Nephron progenitor cell (in vitro differentiated cells): ENCODE measurements at places on chromosomes 2 and 18.
A peak's percentile ranks its signal among the peaks of the same experiment; 100 is the strongest.

GRCh38 chr2:217650716-217651360 is 352.0 kb downstream of the TNS1 start:
- no peaks in the 10 kb centered on the region for H3K36me3 ChIP-seq
- no peak overlapping the region for H3K27ac ChIP-seq
- H3K27me3 ChIP-seq: peaks cover 13% of the 10 kb centered on the region
- peak; percentile 53 for DNase-seq
- H3K4me3 ChIP-seq: no peak overlapping the region

- no peak for DNase-seq
- H3K36me3 ChIP-seq: peaks cover 12% of the 10 kb centered on the region
- no peak overlapping the region for H3K4me3 ChIP-seq
- no peaks in the 10 kb centered on the region for H3K4me1 ChIP-seq
- H3K27me3 ChIP-seq: no peaks in the 10 kb centered on the region
- no peak overlapping the region for H3K27ac ChIP-seq
Measured at GRCh38 chr2:148044322-148044721, 23.4 kb downstream of the MBD5 start.

- DNase-seq: no peak
- H3K27me3 ChIP-seq: peaks cover 10% of the 10 kb centered on the region
- no peak overlapping the region for H3K27ac ChIP-seq
- H3K4me1 ChIP-seq: peaks cover 61% of the 10 kb centered on the region
- no peaks in the 10 kb centered on the region for H3K36me3 ChIP-seq
Measured at GRCh38 chr2:66431274-66431642, 3.7 kb upstream of the MEIS1 start.

- no peaks in the 10 kb centered on the region for H3K36me3 ChIP-seq
- no peak for DNase-seq
- no peak overlapping the region for H3K4me3 ChIP-seq
- H3K27ac ChIP-seq: no peak overlapping the region
Measured at GRCh38 chr2:83104202-83104601, 1354.9 kb downstream of the SUCLG1 start.

DNA sequence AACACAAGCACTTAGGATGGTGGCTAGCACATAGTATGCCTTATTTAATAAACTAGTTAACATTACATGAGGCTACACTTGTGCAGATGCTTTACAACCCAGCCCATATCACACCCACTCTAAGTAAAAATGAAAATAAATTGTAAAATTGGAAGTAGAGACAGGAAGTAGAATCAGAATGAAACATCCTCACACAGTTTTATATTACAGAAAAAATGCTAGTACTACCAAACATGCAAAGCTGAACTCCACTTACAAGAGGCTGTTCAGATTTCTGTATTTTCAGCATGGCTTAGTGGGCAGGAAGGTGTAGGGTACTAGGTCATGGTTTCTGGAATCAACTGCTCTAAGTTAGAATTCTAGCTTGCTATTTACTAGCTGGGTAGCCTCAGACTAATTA is 18.2 kb upstream of the CRIM1 start:
- peaks cover 4% of the 10 kb centered on the region for H3K4me1 ChIP-seq
- H3K27ac ChIP-seq: no peak overlapping the region
- peaks cover 2% of the 10 kb centered on the region for H3K27me3 ChIP-seq
- DNase-seq: no peak
- H3K36me3 ChIP-seq: no peaks in the 10 kb centered on the region

DNA sequence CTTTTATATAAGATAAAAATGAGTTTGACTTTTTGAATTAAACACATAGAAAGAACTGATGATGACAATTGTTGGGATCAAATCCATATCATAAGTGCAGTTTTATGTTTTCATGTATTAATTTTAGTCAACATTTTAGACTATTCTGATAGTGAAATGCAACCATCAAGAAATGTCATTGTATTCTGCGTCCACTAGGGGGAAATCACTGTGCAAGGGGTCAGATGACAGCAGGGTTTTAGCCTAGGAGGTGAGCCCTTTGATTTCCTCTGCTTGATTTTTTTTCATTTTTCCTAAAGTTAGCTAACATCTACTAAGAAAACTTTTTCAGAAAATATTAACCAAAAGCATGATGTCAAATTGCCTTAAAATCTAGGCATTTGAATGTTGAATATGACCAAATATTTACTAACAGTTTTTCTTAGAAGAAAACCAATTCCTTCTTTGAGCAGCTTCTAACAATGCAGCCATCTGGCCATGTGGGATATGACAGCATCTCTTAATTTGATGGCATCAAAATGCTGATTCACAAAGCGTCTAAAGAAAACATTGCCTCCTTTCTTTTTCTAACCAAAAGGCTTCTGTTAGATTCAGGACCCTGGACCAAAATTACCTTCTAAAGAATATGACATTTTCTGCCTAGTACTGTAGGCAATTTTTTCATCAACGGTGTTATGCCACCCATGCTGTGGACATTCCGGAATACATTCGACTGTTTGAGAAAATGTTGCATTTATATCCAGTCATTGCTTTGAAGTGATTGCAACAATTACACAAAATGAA is 141.5 kb downstream of the SPHKAP start:
- peak; percentile 13 for DNase-seq
- H3K4me3 ChIP-seq: no peak overlapping the region
- H3K4me1 ChIP-seq: peaks cover 4% of the 10 kb centered on the region

DNA sequence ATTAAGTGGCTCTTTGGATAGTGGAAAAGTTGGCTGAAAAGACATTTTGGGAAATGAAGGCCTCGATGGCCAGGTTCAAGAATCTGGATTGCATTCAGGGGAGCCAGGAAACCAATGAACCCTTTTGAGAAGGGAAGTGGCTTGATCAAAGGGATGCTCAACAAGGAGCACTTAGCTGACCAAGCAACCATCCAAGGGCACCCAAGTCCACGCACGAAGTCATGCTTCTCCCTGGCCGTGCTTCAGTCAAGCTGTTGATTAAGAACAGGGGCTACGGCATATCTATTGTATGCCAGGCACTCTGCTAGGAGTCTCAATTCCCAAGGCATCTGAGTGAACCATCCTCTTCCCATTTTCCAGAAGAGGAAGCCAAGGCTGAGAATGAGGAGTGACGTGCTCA is 185.8 kb upstream of the GLI2 start:
- peaks cover 41% of the 10 kb centered on the region for H3K4me1 ChIP-seq
- no peak for DNase-seq
- no peak overlapping the region for H3K4me3 ChIP-seq
- H3K36me3 ChIP-seq: no peaks in the 10 kb centered on the region
- H3K27me3 ChIP-seq: peaks cover 90% of the 10 kb centered on the region

DNA sequence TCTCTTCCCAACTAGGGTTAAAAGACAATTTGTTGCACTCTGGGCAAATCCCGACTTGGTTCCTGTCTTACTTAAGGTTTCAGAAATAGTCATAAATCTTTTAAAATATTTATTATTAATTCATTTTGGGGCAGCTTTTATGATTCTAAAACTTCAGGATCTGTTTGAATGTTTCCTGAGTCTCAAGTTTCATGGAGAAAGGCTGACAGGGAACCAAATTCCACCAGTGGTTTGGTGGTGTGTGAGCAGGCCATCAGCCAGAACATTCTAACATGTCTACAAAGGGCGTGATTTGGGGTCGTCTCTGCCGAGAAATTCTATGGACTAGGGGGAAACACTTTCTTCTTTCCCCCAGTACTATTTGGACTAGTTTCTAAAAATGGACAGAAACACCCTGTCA is 366.4 kb downstream of the ZNF521 start:
- H3K27ac ChIP-seq: no peak overlapping the region
- no peaks in the 10 kb centered on the region for H3K36me3 ChIP-seq
- DNase-seq: no peak
- peaks cover 8% of the 10 kb centered on the region for H3K27me3 ChIP-seq

- peaks cover 4% of the 10 kb centered on the region for H3K36me3 ChIP-seq
- H3K4me1 ChIP-seq: peaks cover 1% of the 10 kb centered on the region
- no peaks in the 10 kb centered on the region for H3K27me3 ChIP-seq
- H3K27ac ChIP-seq: no peak overlapping the region
Measured at GRCh38 chr18:54506516-54507261, 84.4 kb upstream of the DYNAP start.

DNA sequence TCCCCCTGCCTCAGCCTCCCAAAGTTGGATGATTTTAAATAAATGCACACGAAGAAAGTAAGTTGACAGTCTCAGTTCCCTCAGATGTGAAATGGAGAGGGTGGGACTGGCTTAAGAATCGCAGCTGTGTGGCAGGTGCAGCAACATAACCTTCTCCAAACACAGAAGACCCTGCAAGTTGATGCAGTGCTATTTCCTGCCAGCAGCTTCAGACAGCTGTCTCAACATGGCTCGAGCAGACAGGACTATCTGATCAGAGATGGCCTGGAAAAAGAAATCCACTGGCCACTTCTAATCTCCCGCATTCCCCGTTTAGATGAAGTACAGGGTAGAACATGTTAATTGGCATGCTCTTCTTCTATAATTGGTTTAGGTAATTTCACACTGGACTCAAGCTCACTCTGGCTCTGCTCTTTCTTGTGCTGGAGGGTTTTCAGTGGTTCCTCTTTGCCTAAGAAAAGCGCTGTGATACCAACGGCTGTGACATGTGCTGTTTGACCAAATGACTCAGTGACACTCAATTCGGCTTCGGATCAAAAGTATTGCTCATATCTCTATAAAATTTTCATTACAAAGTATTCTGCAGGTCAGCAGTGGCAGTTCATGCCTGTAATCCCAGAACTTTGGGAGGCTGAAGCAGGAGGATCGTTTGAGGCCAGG is 40.2 kb downstream of the MYOM1 start:
- peaks cover 3% of the 10 kb centered on the region for H3K27me3 ChIP-seq
- no peak for DNase-seq
- no peaks in the 10 kb centered on the region for H3K36me3 ChIP-seq

GRCh38 chr2:15043336-15044058 is 411.0 kb downstream of the LRATD1 start:
- peaks cover 55% of the 10 kb centered on the region for H3K4me1 ChIP-seq
- peaks cover 7% of the 10 kb centered on the region for H3K27me3 ChIP-seq
- H3K27ac ChIP-seq: no peak overlapping the region
- no peak for DNase-seq
- H3K36me3 ChIP-seq: no peaks in the 10 kb centered on the region

- H3K27me3 ChIP-seq: no peaks in the 10 kb centered on the region
- peak overlapping the region; percentile 41 for H3K27ac ChIP-seq
- no peak overlapping the region for H3K4me3 ChIP-seq
- peaks cover 22% of the 10 kb centered on the region for H3K4me1 ChIP-seq
Measured at GRCh38 chr2:97731274-97732020, 18.1 kb downstream of the ZAP70 start.

DNA sequence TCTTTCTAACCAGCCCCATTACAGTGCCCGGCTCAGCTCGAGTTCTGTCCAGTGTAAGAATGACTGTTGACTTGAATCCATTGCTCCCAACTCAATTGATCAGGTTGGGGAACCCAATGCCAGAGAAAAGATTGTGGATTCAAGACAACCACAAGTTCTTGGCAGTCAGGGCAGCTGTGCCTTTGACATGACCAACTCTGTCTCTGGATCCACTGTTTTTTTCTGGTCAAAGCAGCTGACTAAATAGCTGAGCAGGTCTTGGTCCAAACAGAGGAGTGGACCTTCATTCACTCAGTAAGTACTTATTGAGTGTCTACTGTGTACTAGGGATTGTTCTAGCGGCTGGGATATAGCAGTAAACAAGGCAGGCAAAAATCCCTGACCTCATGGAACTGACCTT is 6.3 kb upstream of the ATOH8 start:
- DNase-seq: no peak
- H3K27ac ChIP-seq: no peak overlapping the region
- no peaks in the 10 kb centered on the region for H3K36me3 ChIP-seq

- H3K4me3 ChIP-seq: no peak overlapping the region
- DNase-seq: no peak
- no peaks in the 10 kb centered on the region for H3K27me3 ChIP-seq
- peaks cover 32% of the 10 kb centered on the region for H3K4me1 ChIP-seq
- H3K36me3 ChIP-seq: no peaks in the 10 kb centered on the region
- H3K27ac ChIP-seq: peak overlapping the region; percentile 12
Measured at GRCh38 chr18:10660179-10660884, 134.5 kb downstream of the NAPG start.

- peaks cover 7% of the 10 kb centered on the region for H3K36me3 ChIP-seq
- no peaks in the 10 kb centered on the region for H3K27me3 ChIP-seq
- DNase-seq: no peak
- H3K4me1 ChIP-seq: peaks cover 43% of the 10 kb centered on the region
Measured at GRCh38 chr2:63849381-63850203, 7.9 kb downstream of the UGP2 start.

GRCh38 chr2:212726403-212726802 is 187.8 kb upstream of the ERBB4 start:
- H3K27ac ChIP-seq: peak overlapping the region; percentile 33
- H3K4me3 ChIP-seq: no peak overlapping the region
- no peaks in the 10 kb centered on the region for H3K36me3 ChIP-seq
- no peaks in the 10 kb centered on the region for H3K4me1 ChIP-seq
- peaks cover 6% of the 10 kb centered on the region for H3K27me3 ChIP-seq

GRCh38 chr2:52821631-52822030 is 946.0 kb upstream of the CHAC2 start:
- peaks cover 17% of the 10 kb centered on the region for H3K4me1 ChIP-seq
- peaks cover 3% of the 10 kb centered on the region for H3K27me3 ChIP-seq
- H3K27ac ChIP-seq: no peak overlapping the region
- H3K4me3 ChIP-seq: no peak overlapping the region
- DNase-seq: no peak
- H3K36me3 ChIP-seq: no peaks in the 10 kb centered on the region

- DNase-seq: no peak
- no peak overlapping the region for H3K4me3 ChIP-seq
- no peak overlapping the region for H3K27ac ChIP-seq
- peaks cover 10% of the 10 kb centered on the region for H3K4me1 ChIP-seq
- no peaks in the 10 kb centered on the region for H3K36me3 ChIP-seq
Measured at GRCh38 chr2:218997731-218998130, 4.5 kb upstream of the CRYBA2 start.

DNA sequence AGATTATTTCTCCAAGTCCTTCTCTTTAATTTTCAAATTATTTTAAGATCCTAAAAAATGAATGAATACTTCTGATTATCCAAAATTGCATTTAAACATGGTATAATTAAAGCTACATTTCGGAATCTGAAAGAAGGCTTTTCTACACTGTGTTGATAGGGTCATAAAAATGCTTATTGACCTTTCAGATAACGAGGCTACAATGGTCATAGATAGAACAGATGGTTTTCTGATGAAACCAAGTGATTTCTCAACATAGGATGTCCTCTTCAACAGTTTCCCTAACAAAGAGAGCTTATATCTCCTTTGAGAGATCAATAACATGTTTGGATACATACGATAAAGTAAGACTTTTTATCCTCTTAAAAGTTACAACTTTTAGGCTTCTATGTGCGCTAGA is 201.1 kb downstream of the PTH2R start:
- H3K27me3 ChIP-seq: peaks cover 4% of the 10 kb centered on the region
- H3K4me1 ChIP-seq: peaks cover 10% of the 10 kb centered on the region
- no peak overlapping the region for H3K27ac ChIP-seq
- H3K4me3 ChIP-seq: no peak overlapping the region
- no peaks in the 10 kb centered on the region for H3K36me3 ChIP-seq
